ENCODE measurements at places on chromosomes 12 and 14. TPM values are rescaled to one million over a fixed set of nuclear protein-coding genes. Genes with fewer than 3 reads are reported as not detected.

SNX6 gene
- total RNA-seq, result 287 TPM

C12orf76 gene
- total RNA-seq, result 21.2 TPM

LRRK2 gene
- total RNA-seq, result 7.0 TPM

SLCO1B1 gene
- not detected for total RNA-seq

NYNRIN gene
- total RNA-seq, result 3.7 TPM

CCDC38 gene
- total RNA-seq, result under 0.01 TPM

MGAT4C gene
- not detected for total RNA-seq

PLA2G1B gene
- not detected for total RNA-seq

ANO4 gene
- 6.6 TPM for total RNA-seq

DNA sequence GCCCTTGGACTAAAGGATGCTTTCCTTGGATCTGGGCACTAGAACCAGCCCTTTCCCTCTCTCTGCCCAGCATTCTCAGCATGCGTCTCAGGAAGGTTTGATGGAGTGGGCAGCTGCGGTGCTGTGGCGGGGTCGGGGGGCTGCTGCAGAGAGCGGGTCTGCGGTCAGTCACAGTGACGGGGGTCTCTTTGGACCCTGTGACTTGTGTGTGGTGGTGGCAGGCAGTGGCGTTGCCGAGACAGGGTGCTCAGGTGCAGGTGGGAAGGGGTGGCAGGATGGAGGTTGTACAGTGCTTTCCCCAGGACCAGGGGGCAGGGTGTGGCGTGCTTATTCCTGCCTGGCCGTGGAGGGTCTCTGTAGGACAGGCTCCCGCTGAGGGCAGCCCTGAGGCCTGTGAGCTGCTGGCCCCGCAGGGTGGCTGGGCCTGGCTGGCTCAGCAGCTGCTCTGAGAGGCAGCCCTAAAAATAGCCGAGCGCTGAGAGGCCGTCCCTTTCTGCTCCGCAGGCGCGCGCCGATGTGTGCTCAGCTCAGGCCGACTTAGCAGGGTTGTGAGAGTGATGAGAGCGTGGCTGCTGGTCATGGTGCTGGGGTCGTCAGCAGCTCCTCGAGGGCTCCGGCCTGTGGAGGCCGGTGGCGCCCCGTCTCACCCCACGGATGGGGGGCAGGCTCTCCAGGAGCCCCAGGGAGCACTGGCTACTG lies 9.7 kb downstream of the PACS2 start:
- DNase-seq, result no peak

DNA sequence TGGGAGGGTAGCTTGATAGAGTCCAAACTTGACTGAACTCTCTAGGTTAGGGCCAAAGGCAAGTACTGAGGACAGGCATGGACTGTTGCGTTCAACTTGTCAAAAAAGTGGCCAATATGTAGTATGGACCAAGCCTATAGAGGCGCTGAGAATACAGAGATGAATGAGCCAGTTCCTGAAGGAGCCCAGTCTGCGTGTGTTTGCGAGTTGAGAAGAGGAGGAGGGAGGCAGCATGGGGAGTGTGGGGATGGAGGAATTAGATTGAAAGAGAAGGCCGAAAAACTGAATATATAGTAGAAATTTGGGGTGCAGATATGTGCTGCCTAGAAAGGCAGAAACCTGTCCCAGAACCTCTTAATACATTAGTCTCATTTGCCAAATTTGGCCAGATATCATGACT lies 412.4 kb downstream of the PCNX1 start:
- peak; percentile 66 for DNase-seq

DNA sequence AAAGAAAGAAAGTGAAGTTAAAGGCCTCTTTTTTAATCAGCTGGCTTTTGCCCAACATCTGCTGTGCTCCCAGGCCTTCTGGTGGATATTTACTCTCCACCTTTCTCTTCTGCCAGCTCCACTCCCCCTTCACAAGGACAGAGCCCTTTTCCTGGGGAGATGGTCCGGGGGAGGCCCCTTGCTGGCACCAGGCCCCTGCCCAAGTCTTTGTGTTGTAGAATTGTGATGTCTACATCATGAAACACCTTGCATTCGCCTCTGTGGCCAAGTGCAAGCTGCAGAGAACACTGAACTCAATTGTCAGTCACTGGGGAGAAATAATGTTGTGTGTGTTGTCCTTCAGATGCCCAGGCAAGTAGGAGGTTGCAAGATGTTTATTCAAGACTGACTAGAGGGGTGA lies 150.3 kb downstream of the DPF3 start:
- peak; percentile 18 for DNase-seq

- no peak for DNase-seq
These were observed 68.2 kb downstream of the HECTD1 start for GRCh38 chr14:31139301-31139847.

GRCh38 chr14:64126548-64126947 lies 167.6 kb downstream of the ESR2 start:
- DNase-seq, result no peak

DNA sequence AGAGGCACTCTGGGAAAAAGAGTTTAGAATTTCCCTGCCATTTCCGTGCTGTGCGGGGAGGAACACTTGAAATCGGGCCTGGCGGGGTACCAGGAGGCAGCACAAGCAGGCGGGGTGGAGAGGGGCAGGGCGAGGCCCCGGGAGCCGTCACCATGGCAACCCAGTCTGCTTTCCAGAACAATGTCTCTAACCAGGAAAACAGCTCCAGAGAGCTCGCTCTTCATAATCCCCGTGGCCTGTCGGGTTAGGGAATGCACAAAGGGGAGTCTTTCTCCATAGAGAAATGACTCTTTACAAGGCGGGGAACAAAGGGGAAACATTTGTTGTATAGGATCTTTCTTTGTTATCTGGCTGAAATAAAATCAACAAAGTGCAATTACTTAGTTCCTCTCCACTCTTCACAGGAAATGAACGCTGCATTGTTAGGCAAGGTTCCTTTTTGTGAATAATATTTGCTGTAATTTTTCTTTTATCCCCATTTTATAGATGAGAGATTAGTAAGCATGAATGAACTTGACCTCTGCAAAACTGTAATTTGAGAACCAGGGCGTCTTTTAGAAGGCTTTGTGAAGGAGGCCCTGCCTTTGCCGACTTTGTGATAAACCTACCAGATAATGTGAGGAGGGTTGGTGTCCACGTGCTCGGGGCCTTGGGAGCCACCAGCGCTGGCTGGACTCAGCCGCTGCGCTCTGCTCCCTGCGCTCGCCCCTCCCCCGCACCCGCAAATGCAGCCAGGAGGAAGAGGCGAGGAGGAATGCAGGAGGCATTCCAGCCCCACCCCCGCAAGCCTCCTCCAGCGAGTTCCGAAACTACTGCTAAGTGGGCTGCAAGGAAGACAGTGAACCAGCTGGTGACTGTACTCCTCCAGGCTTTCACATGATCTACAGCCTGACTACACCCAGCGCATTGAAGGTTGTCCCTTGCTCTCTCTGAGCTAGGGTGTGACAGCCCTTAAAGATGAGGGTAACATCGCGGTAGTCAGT lies 105.2 kb upstream of the ATF7IP start:
- peak; percentile 94 for DNase-seq

GRCh38 chr12:131001493-131001892 lies 47.8 kb downstream of the ADGRD1 start:
- DNase-seq, result peak; percentile 22

DNA sequence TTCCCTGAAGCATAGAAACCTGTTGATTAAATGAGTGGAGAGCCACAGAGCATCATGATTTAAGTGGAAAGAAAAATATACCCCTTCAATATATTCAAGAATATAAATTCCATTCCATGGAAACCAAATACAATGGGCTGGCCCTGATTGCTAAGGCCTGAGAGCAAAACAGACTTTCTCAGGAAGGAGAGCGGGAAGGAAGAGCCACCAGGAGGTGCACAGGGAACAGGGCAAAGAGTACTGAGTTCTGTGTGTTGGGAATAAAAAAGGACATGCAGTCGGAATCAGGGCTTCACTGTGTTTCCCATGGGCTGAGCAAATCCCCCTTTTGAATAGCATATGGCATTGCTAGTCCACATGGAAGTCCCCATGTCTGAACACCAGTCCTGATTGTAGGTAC lies 69.7 kb upstream of the PLEKHG3 start:
- DNase-seq, result no peak

DNA sequence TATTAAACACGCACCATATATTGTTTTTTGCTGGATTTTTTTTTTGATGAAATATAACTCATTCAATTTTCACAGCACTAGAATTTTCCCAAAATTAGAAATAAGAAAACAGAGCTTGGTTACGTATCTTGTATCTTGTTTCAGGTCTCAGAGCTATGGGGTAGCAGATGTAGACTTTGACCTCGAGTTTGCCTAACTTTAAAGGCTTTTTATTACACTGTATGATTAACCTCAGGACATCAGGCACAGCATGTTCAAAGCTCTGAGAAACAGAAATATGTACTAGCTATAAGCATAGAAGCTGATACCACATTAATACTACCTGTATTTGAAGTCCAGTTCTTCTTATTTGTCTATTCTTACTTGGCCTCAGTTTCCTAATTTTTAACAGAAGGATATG lies 171.9 kb upstream of the KITLG start:
- no peak for DNase-seq

DNA sequence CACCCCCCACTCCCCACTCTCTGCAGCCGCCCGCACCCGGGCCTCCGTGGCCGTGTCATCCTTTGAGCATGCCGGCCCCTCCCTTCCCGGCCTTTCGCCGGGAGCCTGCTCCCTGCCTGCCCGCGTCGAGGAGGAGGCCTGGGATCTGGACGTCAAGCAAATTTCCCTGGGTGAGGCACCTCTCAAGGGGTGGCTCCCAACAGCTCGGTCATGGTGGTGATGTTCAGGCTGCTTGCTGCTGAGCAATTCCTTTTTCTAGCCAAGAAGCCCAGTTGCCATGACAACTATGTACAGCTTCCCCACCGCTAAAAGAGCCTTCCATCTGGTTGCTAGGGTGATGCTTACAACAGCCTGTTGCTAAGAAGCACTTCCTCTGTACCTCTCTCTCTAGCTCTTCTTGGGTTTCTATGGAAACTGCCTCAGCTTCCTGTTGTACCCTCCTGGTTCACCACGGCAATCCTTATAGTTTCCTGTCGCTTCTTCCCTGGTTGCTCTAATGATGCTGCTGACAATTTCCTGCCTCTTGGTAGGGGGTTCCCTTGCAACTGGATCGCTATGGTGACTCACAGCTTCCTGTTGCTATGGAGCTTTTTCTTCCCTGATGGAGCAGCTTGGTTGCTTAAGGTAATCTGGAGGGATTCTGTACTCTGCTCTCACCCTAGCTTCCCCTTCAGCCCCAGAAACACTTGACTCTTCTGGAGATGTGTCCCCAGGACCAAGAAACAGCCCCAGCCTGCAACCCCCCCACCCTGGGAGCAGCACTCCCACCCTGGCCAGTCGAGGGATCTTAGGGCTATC lies 11.0 kb downstream of the ZNF219 start:
- DNase-seq, result peak; percentile 98

DNA sequence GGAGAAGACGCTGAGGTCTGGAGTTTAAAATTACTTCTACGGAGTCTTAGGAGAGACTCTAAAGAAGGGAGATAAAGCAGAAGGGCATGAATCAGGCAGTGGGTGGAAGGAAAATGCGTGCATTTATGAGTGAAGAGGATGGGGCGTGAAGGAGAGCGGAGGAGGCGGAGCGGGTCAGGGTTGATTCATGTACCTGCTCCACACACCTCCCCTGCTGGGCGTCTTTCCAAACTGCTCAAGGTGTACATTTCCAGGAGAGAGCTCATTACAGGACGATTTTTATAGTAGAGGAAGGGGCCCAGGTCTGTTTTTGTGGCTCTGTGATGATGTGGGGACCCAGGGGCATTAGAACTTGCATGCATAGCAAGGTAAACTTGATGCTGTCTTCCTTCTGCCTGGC lies 65.0 kb upstream of the ASPG start:
- no peak for DNase-seq

GRCh38 chr12:52212701-52213563 lies 20.1 kb upstream of the KRT7 start:
- no peak for DNase-seq

- DNase-seq, result peak; percentile 79
These were observed 52.6 kb downstream of the RBMS2 start for GRCh38 chr12:56574210-56574609.

GRCh38 chr12:22974865-22975264 lies 349.9 kb downstream of the ETNK1 start:
- DNase-seq, result peak; percentile 96

DNA sequence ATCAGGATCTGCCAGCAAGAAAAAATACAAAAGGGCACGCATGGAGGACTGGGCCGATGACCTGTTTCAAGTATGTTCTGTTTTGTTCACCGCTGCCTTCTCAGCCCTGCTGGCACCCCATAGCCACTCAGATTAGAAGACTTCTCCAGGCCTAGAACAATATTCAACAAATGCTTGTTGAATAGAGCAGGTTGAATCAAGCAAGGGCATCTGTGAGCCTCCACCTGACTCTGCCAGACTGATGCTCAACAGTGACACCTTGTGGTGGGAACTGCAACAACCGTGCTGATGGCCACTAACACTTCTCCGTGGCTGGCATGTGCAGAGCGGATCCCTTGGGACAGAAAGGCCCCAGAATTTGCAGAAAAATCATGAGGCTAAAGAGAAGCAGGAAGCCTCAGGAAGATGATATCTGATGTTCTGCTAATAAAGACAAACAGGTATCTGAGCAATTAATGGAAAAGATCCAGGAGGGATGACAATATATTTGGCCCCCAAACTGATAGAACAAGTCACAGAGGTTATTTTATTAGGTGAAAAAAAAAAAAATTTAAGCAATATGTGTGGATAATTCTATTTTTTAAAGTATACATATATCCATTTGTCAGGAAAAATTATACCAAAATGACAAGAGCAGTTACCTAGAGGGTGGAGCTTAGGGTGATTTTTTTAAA lies 114.3 kb downstream of the KSR2 start:
- peak; percentile 53 for DNase-seq

DNA sequence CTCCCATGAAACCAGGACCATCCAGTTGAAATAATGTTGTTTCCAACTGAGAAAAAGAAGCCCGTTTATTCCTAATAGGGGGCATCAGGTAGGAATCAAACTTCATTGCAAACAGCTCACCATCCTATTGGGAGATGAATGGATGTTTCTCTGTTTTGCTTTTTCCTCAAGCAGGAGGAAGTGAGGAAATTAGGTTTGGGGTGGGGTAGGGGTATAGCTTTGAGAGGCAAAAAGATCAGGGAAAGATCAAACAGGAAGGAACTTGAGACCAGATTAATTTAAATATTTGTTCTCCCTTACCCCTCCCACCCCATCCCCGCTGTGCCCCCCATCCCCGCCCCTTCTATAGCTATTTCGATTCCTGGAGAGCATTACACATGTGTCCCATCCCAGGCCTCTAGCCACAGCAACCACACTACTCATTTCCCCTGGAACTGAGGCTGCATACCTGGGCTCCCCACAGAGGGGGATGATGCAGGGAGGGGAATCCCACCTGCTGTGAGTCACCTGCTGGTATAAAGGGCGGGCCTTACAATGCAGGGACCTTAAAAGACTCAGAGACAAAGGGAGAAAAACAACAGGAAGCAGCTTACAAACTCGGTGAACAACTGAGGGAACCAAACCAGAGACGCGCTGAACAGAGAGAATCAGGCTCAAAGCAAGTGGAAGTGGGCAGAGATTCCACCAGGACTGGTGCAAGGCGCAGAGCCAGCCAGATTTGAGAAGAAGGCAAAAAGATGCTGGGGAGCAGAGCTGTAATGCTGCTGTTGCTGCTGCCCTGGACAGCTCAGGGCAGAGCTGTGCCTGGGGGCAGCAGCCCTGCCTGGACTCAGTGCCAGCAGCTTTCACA lies at the start of gene IL23A:
IL23A (plus strand) TSS at position 577 of the 850 bp plus-strand sequence; CDS start at position 738, 161 bp downstream.
- peak; percentile 33 for DNase-seq

GRCh38 chr12:106981788-106982187 lies 5.2 kb downstream of the MTERF2 start:
- DNase-seq, result peak; percentile 54

GRCh38 chr12:44240186-44240585 lies 404.3 kb downstream of the TMEM117 start:
- DNase-seq, result no peak

GRCh38 chr12:63966606-63966975 lies 122.1 kb downstream of the SRGAP1 start:
- no peak for DNase-seq

GRCh38 chr14:73025544-73025943 lies 1.4 kb downstream of the ZFYVE1 start:
- DNase-seq, result peak; percentile 70

Measured in GM23248 (cell line).